Left cardiac atrium (tissue), 4 donors: ENCODE measurements at places on chromosomes 5 and 9. TPM values are rescaled to one million over a fixed set of nuclear protein-coding genes. Genes with fewer than 3 reads are reported as not detected.

DNA sequence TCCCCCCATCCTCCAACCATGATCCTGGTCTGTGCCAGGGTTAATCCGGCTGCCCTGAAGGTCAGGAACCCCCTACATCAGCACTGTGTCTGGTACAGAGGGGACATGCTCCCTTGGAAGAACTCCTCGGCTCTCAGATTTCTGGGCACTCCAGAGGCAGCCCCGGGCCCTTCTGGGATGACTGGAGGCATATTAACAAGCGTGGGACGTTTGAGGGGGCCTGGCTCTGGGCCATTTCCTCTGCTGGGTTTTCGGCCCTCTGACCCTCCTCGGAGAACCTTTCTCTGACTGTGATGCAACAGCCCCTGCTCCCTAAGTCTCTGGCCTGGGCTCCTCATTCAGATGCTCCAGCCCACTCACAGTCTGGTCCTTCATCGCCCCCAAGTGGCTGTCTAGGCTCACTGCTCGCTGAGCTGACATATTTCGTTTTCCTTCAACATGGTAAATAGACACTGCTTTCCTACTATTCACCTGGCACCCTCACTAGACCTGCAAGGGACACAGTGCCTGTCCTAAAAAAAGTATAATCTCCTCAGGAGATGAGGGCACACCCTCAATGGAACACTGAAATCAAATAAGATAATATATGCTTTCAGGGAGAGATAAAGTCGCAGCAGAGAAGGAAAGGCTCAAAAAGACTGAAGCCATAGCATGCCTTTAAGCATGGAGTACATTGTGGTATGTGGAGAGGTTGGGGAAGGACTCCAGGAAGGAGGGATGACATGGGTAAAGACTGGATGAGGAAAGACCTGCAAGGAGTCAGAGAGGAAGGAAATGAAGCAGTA is 404.7 kb upstream of the TRPC7 start:
- DNase-seq: peak; percentile 56

DNA sequence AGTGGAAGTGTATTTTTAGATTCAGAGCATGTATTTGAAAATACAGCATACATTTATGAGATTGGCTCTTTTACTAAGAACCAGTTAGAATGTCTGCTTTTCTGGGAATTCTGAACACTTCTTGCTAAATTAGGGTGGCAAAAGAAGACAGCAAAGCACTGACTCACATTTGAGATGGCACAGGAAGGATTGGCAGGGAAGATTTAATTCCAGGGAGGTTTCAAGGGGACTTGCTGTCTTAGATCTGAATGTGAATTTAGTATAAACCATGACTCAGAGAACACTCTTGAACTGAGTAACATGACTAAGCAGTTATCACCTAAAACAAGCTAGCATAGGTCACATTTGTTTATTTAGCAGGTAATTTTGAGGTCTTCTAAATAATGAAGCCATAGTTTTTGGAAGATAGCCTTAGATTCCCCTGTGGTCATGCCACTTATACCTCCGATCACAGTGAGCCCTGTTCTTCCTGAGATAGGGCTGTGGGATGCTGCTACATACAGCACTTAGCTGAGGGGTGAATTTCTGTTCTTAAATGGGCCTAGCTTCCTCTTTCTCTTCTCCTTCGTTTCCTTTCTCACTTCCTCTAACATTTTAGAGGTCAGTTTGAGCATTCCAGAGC is 173.8 kb downstream of the PCSK1 start:
- DNase-seq: no peak

- DNase-seq: no peak
These were observed 10.5 kb downstream of the HABP4 start for GRCh38 chr9:96460470-96460869.

GRCh38 chr5:100722657-100723056 is 180.4 kb downstream of the ST8SIA4 start:
- DNase-seq: no peak

DNA sequence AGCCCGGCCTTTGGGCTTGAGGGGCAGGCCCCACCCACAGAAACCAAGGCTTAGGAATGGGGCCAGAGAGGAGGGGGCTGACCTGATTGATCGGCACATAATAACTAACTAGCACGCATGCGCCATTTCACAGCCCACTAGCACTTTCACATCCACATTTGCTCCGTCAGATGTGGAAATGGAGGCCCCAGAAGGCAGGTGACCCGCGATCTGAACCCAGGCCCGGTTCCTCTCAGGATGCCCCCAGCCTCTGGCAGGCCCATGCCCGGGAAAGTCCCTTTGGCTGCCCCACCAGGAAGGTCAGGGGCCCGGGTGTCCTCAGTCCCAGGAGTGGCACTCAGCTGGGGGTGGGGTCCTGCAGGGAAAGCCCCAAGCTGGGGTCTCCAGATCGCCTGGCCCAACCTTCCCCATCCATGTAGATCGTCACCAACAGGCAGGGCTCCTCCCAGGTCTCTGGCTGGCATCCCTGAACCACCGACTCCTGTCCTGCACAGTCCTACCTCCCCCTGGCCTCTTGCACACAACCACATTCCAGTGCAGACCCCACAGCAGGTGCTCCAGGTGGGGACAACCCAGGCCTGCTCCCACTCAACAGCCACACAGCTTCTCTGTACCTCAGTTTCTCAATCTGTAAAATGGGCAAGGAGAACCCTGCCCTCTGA is 46.7 kb downstream of the VAV2 start:
- DNase-seq: peak; percentile 14

- DNase-seq: no peak
These were observed 260.5 kb upstream of the WWC1 start for GRCh38 chr5:168030912-168031311.

DNA sequence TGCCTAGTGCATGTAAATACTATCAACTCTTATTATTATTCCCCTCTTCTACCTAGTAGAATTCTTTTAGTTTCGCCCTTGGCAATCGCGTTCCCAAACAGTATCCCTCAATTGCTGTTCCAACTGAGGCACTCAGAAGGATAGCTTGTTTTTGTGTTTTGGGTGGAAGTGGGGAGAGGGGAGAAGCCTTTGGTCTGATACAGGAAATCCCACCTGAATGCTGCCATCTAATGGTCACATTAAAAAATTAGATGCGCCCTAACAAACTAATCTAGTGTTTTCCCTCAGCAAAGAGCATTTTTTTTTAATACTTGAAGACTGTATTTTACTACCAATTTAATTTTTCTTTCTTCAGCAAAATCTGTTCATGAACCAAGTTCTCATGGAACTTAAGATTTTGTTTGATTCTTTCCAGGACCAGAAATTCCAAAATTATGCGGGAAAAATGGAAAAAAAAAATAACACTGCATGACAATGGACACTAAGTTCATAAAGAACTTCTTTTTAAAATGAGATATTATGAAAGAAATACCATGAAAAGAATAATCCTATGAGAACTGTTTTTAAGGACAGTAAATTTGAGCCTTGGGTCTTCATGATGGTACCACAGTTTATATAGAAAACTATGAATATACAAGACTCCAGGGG is 22.2 kb upstream of the GLDC start:
- DNase-seq: no peak

- DNase-seq: no peak
These were observed 400 bp downstream of the HCN1 start for GRCh38 chr5:45695804-45696156.

GRCh38 chr5:27748847-27749246 is 710.5 kb upstream of the CDH9 start:
- no peak for DNase-seq

DNA sequence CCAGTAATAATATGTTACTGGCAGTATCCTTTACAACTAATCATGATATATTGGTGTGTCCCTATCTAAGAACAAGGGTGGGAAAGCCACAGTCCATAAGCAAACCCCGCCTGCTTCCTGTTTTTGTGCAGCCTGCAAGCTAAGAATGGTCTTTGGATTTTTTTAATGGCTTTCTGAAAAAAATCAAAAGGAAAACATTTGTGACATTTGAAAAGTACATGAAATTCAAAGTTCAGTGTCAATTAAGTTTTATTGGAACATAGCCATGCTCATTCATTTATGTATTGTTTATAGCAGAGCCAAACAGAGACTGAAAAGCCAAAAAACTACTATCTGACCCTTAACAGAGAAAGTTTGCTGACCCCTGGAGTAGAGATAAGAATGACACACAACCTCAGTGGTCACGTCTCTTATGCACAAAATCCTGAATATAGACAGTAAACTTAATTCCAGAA is 12.8 kb upstream of the TMEM245 start:
- DNase-seq: no peak

GRCh38 chr9:69431777-69432176 is 106.8 kb downstream of the ENTREP1 start:
- no peak for DNase-seq

- no peak for DNase-seq
These were observed 10.6 kb upstream of the HMCN2 start for GRCh38 chr9:130254747-130255630.

GRCh38 chr5:10757043-10757442 is 4.0 kb downstream of the DAP start:
- no peak for DNase-seq

DNA sequence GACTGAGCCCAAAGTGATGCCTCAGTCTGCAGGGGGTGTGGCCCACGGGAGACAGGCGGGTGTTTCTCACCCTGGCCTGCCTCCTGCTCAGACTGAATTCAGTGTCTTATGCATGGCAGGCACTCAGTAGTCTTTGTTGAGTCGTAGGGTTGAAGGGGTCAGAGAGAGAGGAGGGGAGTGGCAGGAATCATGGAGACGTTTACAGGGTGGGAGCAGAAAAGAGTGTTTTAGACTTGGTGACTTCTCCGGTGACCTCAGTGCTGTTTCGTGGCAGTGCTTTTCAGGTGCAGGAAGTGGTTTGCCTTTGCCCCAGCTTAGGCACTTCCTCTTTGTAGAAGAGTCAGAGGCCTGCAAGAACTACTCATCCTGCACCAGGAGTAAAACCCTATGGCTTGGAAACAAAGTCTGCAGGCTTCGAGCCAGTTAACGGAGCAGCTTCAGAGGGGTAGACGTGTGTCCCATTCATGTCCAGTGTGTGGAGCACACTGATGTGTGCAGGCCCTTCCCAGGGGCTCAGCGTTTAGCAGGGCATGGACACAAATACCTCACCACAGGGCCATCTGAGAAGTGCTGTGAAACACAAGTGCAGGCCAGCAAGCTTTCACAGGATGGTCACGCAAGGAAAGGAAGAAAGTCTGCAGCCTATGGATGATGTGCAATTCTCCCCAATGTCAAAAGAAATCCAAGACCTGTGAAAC is 24.5 kb upstream of the SEMA4D start:
- DNase-seq: no peak

- DNase-seq: no peak
These were observed 10.5 kb downstream of the LNPEP start for GRCh38 chr5:96946381-96946780.

DNA sequence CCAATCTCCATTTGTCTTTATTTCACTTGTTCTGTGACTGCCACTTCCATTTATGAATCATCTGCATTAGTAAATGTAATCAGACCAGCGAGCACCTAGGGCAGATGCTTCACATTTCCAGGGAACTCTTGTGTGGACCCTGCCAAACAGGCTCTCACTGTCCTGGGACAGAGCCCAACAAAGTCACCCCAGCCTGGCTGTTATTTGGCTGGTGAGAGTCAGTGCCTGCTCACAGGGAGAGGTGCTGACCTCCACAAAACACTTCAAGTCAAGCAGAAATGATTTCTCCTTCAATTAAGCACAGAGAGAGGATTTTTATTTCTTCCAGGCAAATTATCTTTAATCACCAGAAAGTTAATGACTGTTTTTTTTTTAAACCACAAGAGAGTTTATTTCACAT is 568.0 kb downstream of the MTRR start:
- no peak for DNase-seq

DNA sequence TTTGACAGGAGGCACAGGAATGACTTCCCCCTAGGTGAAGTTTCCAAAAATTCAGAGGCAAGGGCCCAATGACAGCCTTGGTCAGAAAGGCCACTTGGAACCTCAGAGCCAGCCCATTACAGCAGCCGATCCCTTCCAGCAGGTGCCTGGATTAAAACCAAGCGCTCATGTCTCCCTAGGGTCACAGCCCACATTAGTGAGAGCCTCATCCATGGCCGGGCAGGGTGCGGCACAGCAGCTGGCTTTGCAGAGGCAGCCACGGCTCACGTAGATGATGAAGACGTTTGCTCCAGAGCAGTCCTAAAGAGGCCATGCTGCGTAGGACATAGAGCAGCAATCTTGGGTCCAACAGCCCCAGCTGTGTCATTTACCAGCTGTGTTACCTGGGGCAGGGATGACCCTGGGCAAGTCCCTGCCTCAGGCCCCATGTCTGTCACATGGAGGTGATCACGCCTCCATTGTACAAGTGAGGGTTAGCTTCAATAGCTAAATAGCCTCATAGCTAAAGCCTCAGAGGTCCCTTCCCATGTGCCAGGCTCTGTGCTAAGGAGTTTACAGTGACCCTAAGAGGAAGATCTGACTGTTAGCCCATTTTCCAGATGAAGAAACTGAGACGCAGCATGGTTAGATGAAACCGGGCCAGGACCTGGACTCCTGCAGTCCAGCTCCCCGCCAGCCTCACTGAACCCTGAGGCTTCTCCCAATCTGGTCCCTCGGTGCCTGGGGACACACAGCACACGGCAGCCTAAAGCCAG is 39.2 kb downstream of the NEK6 start:
- DNase-seq: no peak

GRCh38 chr9:113888336-113888735 is 12.2 kb downstream of the ZNF618 start:
- no peak for DNase-seq

DNA sequence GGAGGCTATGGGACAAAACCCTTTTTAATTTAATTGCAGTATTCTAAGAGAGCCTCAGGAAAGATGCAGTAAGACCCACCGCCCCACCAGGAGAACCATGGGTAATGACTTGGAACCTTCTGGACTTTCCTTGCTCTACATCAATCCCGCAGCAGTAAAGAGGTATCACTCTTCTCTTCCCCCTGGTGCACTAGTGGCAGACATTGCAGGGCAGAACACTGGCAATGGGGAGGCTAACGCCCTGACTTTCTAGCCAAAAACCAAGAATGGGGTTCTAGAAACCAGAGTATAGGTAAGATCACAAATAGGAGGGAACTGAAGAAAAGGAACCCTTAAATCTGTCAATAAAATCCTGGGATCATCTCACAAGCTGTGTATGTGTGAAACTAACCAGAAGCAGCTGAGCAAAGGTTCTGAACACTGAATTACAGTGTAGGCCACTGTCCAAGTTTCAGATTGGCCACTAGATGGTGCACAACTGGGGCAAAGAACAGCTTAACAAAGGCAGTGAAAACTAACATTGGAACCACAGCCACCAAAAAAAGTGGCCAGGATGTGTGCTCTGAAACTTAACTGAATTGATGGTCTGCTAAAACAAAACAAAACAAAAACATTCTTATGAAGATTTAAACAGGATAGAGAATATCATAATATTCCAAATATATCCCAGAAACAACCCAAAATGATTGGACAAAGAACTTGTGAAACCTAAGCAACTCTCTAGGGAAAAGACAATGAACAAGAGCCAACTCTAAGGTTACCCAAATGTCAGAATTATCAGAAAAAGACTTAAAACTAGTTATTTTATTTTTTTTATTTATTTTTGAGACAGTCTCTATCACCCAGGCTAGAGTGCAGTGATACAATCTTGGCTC is 6.6 kb upstream of the FAM151B start:
- DNase-seq: no peak

The FOXI1 gene
- total RNA-seq: not detected

The AQP3 gene
- 22.5 TPM for total RNA-seq

The ZNG1A gene
- total RNA-seq: 32.2 TPM

The UBLCP1 gene
- total RNA-seq: 15.5 TPM

The FAF2 gene
- total RNA-seq: 15.3 TPM

The SPINK4 gene
- total RNA-seq: not detected

The FLT4 gene
- 8.2 TPM for total RNA-seq
